NCI-H1048 (cell line): ENCODE measurements at places on chromosomes 5 and 9.

- no peak for DNase-seq
Measured at GRCh38 chr5:68528821-68529273, 313.3 kb downstream of the PIK3R1 start.

- DNase-seq = no peak
Measured at GRCh38 chr5:1261643-1262042, 33.2 kb downstream of the TERT start.

DNA sequence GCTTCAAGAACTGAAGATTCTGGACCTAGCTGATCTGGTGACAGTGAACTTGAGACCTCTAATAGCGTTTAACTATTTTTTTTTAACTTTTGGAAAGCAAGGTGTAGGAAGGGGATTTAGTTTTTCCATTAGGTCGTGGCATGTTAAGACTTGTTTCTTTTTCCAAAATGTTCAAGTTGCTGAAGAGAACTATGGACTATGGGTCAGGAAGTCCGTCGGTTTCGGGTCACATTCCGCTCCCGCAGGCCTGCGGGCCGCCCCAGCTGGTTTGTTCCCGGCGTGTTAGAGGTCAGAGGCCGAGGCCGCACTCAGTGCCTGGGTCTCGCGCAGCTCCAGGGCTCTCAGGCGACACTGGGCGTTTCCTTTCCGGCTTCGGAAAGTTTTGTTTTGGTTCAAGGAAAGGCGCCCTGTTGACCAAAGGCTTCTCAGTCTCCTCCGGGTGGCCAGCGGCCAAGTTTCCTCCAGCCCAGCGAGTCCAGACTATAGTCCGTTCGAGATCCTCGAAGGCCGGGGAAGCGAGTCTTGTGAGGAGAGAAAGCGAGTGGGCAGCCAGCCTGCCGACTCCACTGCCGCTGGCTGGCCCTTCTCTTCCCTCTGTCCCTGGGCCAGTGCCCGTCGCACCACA is 586 bp upstream of the FCHO2 start:
- no peak for DNase-seq

- no peak for DNase-seq
Measured at GRCh38 chr9:30507166-30507565, 1877.3 kb upstream of the ACO1 start.

- no peak for DNase-seq
Measured at GRCh38 chr9:33813712-33814641, 3.0 kb upstream of the UBE2R2 start.

- no peak for DNase-seq
Measured at GRCh38 chr9:125579030-125579932, 127.7 kb downstream of the MAPKAP1 start.

DNA sequence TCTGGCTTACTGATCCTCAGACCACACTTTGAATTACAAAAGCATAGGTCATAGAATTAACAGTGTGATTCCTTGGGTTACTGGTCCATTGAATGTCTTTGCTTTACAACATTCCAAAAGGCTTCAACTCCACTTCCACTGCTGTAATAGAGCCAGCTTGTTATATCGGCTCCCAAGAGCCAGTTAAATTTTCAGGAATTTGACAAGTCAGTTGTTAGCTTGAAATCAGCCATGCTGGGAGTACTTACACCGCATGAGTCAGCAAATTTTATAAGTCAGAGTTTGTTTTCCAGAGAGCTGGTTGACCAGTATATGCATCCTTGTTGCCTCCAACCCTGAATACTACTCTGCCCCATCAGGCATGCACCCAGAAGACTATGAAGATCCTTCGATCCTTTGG is 73.1 kb downstream of the FOXB2 start:
- DNase-seq = no peak

GRCh38 chr5:149185067-149185466 is 43.8 kb downstream of the ABLIM3 start:
- no peak for DNase-seq

- DNase-seq = no peak
Measured at GRCh38 chr9:109351032-109351431, 30.2 kb upstream of the EPB41L4B start.

DNA sequence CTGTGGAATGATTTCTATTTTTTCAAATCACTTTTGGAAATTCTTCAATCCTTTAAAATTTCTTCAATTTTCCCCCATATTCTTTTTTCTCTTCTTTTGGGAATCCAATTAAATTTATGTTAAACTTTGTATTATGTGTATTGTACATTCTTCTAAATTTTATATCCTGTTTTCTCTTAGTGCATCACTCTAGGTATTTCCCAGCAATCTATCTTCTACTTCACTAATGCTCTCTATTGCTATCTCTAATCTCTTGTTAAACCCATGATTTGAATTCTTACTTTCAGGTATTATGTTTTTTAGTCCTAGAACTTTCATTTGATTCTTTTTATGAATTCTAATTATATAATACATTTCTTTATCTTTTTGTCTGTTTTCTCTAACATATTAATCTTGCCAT is 23.4 kb upstream of the SLC24A2 start:
- DNase-seq = no peak

- no peak for DNase-seq
Measured at GRCh38 chr9:127754099-127755060, 19.3 kb upstream of the TOR2A start.

DNA sequence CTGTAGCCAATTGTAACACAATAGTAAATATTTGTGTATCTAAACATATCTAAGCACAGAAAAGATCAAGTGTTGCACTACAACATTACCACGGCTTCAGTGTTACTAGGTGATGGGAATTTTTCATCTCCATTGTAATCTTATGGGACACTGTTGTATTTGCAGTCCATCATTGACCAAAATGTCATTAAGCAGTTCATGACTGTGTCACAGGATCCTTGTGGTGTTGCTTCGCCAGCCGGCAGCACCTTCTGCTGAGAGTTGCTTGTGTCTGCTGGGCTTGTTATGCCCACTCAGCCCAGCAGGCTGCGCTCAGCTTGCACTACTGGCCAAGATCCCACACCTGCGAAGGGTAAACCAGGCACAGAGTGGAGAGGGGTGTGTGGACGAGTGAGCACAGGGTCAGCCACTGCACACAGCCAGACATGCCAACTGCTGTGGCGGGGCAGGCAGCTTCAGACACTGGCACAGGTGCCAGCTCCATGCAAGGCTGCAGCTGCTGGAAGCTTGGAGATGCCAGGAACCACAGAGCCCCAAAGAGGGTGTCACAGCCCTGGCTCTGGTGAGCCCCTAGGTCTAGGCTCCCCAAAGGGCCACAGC is 273.7 kb downstream of the CETN3 start:
- no peak for DNase-seq

- DNase-seq = no peak
Measured at GRCh38 chr5:169350759-169351240, 49.9 kb upstream of the SLIT3 start.

GRCh38 chr5:33316773-33317172 is 124.0 kb upstream of the TARS1 start:
- no peak for DNase-seq

- no peak for DNase-seq
Measured at GRCh38 chr5:66967826-66968262, 228.8 kb downstream of the CD180 start.

DNA sequence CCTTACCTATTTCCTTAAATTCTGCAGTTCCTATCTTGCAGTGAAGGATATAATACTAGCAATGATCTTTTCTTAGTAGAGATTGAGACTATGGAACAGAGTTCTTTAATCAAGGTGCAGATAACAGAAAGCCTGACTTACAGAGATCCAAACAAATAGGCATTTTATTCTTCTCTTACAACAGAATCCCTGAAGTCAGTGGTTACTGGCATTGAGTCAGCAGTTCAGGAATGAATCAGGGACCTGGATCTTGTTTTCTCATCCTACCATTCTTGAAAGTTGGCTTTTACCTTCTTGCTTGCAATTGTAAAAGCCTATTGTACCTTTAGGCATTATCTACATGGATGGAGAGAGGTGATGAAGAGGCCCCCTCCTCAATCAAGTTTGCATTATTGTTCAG is 47.5 kb upstream of the TLE4 start:
- no peak for DNase-seq
